A549 treated with GW870086 at 1 μM for 4 hours (cell line): ENCODE measurements at places on chromosomes 4 and X. TPM values are rescaled to one million over a fixed set of nuclear protein-coding genes. Genes with fewer than 3 reads are reported as not detected.

The MAGEA12 gene
- 0.13 to 0.22 TPM (median 0.17 TPM) in 5 replicates for total RNA-seq

The USP17L17 gene
- not detected in 5 replicates for total RNA-seq

The NUDT11 gene
- total RNA-seq = 2.6 to 3.0 TPM (median 2.8 TPM) in 5 replicates

The GYPE gene
- not detected in 5 replicates for total RNA-seq

The PLAC1 gene
- 0.64 to 0.97 TPM (median 0.74 TPM) in 4 of 5 replicates, not detected in the other for total RNA-seq

The NEIL3 gene
- total RNA-seq = 8.7 to 11.2 TPM (median 9.6 TPM) in 5 replicates

The TCEANC gene
- total RNA-seq = 0.51 to 0.91 TPM (median 0.64 TPM) in 5 replicates

The UBA6 gene
- total RNA-seq = 14.2 to 18.4 TPM (median 15.9 TPM) in 5 replicates

The RASSF6 gene
- total RNA-seq = 0.81 to 1.2 TPM (median 1.1 TPM) in 5 replicates

The CT47B1 gene
- total RNA-seq = not detected in 5 replicates
